ENCODE measurements at places on chromosomes 1 and 21.

GRCh38 chr1:182279724-182280503, 111.7 kb downstream of the GLUL start:
- DNase-seq, result peak; percentile 81

DNA sequence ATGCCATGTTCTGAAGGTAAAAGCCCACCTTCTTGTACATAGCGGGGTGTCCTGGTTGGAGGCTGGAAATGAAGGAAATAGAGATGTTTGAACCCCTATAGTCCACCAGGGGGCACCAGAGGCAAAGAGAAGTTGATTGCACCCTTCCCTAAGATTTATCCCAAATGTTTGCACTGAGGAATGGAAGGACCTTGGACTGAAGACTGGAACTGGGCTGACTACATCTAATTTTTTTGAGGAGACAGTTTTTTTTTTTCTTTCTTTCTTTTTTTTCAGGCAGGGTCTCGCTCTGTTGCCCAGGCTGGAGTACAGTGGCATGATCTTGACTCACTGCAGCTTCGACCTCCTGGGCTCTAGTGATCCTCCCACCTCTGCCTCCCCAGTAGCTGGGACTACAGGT, 55.3 kb upstream of the EIF4G3 start:
- DNase-seq, result peak; percentile 61

GRCh38 chr21:42925114-42925926, at the start of gene ERVH48-1:
Gene ERVH48-1 (minus strand): TSS chr21:42925630. CDS start chr21:42919006, 6,624 bp downstream.
- no peak for DNase-seq

GRCh38 chr1:170853302-170853701, 82.0 kb upstream of the MROH9 start:
- no peak for DNase-seq

- DNase-seq, result no peak
These were observed 84.4 kb upstream of the SYT6 start for GRCh38 chr1:114238053-114238452.

DNA sequence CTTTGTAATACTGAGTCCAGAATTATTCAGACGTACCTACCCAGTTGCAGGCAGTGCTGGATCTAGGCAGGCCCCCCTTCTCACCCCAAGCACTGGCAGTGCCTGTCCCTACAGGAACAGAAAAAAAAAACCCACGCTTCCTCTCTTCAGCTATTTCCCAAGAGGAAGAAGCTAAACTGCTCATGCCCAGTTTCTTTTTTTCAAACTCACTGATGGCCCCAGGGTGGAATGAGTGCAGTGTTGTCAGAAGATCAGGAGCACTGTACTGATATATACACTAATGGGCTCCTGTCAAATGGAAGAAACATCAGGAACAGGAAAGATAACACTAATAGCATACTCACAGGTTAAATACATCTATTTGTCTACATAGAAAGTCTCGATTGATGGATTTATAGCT, 28.2 kb upstream of the DOCK7 start:
- no peak for DNase-seq

- no peak for DNase-seq
These were observed 19.5 kb upstream of the IGSF21 start for GRCh38 chr1:18088077-18088594.

- DNase-seq, result no peak
These were observed 44.2 kb downstream of the CAPN8 start for GRCh38 chr1:223621312-223621734.

DNA sequence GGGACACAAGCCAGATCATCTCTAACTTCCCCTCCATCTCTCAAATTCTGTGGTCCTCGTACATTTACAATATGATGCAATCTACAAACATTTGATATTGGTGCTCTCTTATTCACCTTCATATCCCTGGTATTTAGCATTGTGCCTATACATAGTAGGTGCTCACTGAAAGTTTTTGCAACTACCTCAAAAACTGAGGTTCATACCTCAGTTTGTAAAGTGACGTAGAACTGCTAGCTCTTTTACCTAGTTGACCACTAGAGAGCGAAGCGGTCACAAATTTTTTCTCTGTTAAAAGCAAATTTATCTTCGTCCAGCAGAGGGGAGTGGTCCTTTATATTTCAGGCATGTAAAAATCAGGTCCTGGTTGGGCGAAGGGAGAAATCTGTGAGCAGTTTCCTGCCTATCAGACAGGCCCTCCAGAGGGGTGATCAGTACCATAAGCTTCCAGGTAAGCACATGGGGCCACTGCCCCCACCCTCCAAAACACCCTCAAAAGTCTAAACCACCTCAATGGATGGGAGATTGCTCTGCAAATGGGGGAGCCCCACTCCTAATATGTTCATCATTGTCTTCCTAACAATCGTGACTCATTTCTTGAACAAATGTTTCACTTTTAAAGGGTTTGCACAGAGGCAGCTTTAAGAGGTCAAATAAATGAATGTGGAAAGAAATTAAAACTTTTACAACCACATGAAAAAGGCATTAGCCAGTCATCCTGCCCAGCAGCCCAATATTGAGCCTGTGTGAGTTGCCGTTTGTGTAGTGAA, 10.6 kb upstream of the HLCS start:
- DNase-seq, result peak; percentile 60

GRCh38 chr1:55214212-55214933, 791 bp downstream of the USP24 start:
- peak; percentile 52 for DNase-seq

GRCh38 chr1:59505596-59506028, 208.7 kb downstream of the FGGY start:
- DNase-seq, result no peak

GRCh38 chr1:194535369-194535768, 1349.0 kb upstream of the B3GALT2 start:
- no peak for DNase-seq

DNA sequence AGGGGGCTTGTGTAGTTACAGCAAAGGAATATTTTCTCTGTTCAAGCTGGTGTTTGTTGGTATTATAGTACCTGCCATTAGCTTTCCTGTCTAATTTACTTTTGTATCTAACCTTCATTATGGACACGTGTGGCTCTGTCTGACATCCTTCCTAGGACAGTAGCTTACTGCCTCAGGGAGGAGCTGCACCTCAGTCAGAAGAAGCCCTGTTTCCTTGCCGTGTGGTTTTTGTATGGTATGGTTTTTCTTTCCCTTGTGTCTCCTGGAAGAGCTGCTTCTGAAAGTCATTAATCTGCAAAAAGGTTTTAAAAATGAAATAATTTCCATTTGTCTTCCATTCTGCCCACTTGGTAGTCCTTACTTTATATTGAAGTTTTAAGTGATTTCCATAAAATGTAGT, 17.4 kb upstream of the CRB1 start:
- DNase-seq, result no peak

DNA sequence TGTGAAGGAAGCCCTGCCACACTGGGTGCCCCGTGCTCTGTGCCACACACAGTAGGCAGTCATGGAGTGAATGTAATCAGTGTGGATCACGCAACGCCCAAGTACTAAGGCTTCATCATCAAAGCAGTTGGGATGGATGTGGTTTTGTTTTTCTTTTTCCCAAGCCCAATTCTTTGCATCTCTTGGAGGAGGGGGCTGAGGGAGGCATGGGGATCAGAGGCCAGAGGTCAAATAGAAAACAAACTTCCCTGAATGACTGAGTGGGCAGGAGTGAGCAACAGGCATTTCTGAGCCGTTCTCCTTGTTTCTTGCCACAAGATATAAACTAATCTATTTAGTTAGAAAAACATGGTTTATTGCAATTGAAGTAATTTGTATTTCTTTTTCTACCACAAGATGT, 85.3 kb downstream of the TRABD2B start:
- no peak for DNase-seq

DNA sequence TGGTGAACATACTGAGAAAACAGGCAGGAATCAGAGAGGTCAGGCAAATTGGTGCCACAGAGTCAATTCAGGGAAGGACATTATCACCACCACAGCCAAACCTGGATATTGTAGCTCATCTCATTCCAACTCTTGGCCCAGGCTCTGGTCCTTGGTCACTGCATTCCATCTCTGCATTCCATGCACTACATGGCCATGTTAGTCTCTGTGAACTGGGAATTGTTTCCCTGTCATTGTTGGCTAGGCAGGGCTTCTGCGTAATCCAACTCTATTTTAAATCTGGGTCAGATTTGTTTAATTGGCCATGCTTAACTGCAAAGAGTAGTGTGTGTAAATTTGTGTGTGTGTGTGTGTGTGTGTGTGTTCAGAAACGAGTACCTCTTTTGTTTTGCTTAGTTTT, 837.6 kb upstream of the ADAMTS5 start:
- DNase-seq, result no peak

GRCh38 chr1:172354291-172355274, 65.9 kb upstream of the C1orf105 start:
- no peak for DNase-seq

DNA sequence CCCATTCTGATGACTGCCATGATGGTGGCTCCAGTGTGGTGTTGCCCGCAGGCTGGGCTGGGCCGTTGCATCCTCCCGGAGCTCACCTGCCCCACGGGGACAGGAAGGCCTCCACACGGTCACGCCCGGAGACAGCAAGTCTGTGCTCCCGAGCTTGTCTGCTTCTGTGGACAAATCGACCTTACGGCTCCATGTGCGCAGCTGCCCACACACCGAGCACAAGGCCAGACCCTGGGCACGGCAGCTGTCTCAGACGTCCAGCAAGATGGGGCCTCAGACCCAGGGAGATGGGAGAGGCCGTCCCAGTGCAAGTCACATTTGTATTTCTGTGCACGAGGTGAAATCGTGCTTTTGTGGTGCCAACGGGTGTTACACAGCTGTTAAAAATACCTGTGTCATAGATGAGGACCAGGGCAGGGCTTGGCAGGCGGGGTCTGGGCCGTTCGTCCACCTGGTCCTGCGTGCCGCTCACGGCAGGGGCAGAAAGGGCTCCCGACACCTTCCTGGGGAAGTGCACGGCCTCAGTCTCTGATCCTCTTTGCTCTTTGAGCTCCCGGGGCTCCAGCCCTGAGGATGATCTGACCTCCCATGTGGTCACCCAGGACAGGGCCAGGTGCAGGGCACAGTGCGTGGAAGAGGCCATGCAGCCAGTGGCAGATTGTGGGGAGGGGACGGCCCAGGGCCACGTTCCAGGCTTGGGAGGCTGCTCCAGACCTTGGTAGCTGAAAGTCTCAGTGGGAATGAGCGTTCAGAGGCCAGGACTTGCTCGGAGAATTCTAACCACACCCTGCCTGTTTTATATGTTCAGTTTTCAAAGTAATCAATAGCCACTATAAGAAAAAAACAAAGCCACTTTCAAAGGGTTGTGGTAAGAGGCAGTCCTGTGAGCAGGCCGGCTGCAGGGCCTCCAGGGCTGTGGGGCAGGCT, 13.5 kb downstream of the COL6A1 start:
- DNase-seq, result peak; percentile 27

- no peak for DNase-seq
These were observed 90.4 kb downstream of the HHAT start for GRCh38 chr1:210418863-210419650.

DNA sequence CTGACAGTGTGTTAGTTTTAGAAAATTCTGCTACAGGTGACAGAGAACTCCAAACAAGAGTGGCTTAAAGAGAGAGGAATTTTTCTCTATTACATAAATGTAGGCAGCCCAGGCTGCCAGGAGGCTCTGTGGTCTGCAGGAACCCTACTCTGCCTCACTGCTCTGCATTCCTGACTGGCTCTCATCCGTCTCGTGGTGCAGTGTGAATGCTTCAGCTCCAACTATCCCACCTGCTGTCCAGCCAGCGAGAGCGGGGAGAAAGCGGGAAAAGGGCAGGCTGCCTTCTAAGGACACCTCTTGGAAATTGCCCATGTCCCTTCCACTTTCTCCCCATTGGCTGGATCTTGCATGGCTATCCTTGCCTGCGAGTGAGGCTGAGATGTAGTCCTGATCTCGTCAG, 131.3 kb downstream of the PEX14 start:
- DNase-seq, result no peak

DNA sequence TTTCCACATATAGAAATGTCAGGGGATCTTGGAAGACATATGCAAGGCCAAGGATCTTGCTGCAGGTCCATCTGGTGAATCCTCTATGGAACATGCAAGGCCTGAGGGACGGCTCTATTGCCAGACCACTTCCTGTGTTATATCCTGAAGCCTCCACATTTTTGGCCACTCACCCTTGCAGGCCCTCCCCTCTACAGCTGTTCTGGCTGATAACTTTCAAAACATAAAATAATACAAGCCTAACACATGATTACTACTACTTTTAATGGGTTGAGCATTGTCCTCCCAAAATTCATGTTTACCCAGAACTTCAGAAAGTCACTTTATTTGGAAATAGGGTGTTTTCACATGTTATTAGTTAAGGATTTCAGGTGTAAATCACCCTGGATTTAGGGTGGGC, 18.5 kb upstream of the LYPLAL1 start:
- DNase-seq, result peak; percentile 67

DNA sequence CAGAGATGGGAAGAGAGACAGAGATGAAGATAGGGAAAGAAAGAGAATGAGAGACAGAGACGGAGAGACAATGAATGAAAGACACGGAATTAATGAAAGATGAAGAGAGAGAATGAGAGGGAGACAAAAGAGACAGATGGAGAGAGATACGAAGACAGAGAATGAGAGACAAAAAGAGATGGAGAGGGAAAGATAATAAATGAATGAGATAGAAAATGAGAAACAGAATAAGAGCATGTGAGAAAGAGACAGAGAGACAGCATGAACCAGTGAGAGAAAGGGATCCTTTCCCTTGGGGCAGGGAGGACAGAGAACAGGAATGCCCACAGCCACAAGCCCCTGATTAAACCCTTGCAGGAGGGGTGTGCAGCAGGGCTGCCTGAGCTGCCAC, 5.3 kb upstream of the WNT9A start:
- no peak for DNase-seq

DNA sequence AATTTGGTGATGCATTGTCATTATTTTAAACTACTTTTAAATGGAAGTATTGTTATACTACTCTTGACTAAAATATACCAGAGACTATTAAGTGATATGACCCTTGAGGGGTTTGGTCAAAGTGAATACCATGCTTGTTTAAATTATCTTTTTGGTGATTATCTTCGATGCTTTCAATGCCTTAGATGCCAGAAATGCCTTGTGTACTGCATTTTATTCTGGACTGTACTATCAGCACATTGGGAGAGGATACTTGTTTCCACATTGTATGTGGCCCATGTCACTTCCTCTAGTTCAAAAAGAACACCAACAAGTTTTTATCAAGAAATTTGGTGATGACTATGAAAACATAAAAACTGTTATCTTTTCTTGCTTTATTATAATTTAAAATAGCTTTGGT, 16.3 kb downstream of the MAP3K7CL start:
- no peak for DNase-seq

- peak; percentile 64 for DNase-seq
These were observed 6.6 kb upstream of the NUP133 start for GRCh38 chr1:229514578-229515275.

- peak; percentile 23 for DNase-seq
These were observed 198.2 kb downstream of the LRRC7 start for GRCh38 chr1:69765951-69766350.

Data from right hindlimb (tissue), 1 donor.